ENCODE measurements at places on chromosomes 2 and 18. TPM values are rescaled to one million over a fixed set of nuclear protein-coding genes. Genes with fewer than 3 reads are reported as not detected.
A peak's percentile ranks its signal among the peaks of the same experiment; 100 is the strongest.

DNA sequence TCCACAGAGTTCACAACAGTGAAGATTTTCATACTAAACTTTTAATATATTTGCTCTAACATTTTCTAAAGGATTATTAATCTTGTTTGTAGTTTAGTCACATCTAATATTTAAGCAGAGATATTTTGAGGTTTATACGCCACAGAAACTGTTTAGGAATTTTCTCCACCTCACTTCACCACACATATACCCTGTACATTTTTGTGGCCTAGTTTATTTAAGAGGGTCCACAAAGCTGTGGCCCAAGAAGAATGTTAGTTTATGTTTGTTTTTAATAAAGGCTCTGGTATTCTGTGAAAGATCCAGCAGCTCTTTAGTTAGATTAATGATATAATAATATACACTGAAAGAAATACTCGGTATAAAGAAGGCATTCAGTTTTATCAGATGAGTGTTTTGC is 132.7 kb upstream of the TTC27 start:
- peaks cover 32% of the 10 kb centered on the region for H3K36me3 ChIP-seq
- H3K27me3 ChIP-seq: no peaks in the 10 kb centered on the region
- peaks cover 5% of the 10 kb centered on the region for H3K4me1 ChIP-seq
- peak; percentile 65 for DNase-seq
- H3K27ac ChIP-seq: peak overlapping the region; percentile 2
- H3K4me3 ChIP-seq: no peak overlapping the region

NT5C1B gene
- not detected for total RNA-seq

DNA sequence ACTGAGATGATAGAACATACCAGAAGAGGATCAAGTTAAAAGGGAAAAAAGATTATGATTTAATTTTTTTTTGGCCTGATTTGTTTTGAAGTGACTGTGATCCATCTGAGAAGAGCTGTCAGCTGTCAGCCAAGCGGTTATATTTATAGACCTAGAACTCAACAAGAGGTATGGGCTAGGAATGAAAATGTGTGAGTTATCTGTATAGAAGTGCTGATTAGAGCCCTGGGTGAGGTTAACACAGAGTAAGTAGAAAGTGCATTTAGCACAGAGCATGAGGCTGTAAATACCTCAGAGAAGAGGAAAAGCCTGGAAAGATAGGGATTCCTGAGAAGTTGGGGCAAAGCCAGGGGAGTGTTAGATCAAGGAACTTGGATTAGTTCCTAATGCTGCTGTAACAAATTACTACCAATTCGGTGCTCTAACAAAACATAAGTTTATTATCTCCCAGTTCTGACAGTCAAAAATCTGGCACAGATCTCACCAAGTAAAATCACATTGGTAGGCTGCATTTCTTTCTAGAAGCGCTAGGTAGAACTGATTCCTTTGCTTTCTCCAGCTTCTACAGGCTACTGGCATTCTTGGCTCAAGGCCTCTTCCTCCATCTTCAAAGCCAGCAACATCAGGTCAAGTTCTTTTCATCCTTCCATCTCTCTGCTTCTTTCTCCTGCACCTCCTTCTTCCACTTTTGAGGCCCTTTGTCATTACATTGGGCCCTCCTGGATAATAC is 197.4 kb upstream of the SPHKAP start:
- DNase-seq: no peak
- H3K27ac ChIP-seq: no peak overlapping the region

FAP gene
- total RNA-seq: 1.3 TPM

PLCL1 gene
- total RNA-seq: 0.84 TPM

CNGA3 gene
- not detected for total RNA-seq

SPATS2L gene
- 192 TPM for total RNA-seq

SULT1C4 gene
- 1.8 TPM for total RNA-seq

DNA sequence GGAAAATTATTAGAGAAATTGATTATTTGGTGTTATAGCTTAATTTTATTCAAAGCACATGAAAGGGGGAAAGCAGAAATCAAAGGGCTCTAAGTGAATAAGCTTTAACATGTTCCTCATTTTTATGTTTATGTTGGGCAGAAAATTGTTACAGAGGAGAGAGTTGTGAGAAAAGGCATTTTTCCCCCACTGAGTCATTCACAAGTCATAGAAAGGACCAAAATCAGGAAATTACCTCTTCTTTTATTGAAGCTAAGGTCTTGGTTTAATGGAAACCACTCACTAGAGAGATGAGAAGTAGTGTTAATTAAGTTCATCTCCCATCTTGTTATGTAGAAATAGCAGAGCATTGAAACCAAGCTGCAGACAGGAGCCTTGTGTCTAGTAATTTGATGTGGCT is 175.3 kb upstream of the THUMPD2 start:
- no peak overlapping the region for H3K27ac ChIP-seq
- no peaks in the 10 kb centered on the region for H3K27me3 ChIP-seq
- DNase-seq: peak; percentile 65
- no peaks in the 10 kb centered on the region for H3K36me3 ChIP-seq
- H3K4me1 ChIP-seq: peaks cover 3% of the 10 kb centered on the region

NMUR1 gene
- not detected for total RNA-seq

DNA sequence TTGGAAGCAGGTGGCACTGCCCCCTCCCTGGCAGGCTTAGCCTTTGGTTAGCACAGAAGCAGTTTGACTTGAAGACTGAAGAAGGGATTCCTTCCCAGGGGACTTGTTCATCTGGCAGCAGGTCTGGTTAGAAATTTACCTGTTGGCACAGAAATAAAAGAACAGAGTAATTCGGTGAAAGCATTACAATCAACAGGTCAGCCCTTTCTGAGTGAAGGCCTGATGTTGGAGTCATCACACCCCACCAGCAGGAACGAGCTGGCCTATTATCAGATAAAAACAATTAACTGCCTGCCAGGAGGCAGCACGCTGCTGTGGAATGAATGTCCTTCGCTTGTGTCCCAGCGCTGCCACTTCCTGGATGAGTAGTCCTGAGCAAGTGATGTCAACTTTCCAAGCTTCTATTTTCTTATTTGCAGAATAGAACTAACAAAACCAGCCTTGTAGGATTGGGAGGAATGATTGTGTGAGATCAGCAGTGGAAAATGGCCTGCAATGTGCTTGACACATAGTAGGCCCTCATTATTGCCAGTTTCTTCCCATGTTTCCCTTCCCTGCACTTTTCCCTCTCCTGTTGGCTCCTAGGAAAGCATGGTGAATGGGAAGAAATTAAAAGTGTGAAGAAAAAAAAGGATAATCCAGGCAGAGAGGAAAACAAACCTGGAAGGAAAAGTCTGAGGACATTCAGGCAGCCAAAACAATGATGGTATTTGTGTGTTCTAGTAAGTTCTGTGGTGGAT is 29.0 kb downstream of the LGALSL start:
- H3K36me3 ChIP-seq: no peaks in the 10 kb centered on the region
- no peak overlapping the region for H3K27ac ChIP-seq
- H3K27me3 ChIP-seq: peaks cover 47% of the 10 kb centered on the region
- no peak overlapping the region for H3K4me3 ChIP-seq

DNA sequence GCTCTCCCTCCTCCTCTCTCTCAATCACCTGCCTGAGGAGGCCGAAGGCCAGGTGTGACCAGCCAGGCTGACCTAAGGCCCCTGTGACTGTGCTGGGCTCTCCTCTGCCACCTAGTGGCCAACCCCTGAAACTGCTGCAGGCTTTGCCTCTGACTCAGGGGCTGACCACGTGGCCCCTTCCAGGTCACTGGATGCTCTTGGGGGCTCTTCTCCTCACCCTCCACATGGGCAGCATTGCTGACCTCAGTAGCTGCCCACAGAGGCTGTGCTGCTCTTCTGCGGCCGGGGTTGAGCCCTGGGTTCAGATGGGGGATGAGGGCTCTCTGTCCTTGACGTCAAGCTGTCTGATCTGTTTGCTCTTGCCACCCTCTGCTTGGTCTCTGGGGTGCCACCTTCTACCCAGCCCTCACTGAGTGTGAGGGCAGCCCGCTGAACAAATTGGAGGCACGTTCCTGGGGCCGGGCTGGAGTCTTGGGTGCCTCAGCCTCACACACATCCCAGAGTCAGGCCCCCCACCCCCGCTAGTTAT is 122.7 kb downstream of the TWIST2 start:
- no peak overlapping the region for H3K4me3 ChIP-seq
- no peaks in the 10 kb centered on the region for H3K36me3 ChIP-seq
- H3K4me1 ChIP-seq: peaks cover 24% of the 10 kb centered on the region
- DNase-seq: peak; percentile 26

DNA sequence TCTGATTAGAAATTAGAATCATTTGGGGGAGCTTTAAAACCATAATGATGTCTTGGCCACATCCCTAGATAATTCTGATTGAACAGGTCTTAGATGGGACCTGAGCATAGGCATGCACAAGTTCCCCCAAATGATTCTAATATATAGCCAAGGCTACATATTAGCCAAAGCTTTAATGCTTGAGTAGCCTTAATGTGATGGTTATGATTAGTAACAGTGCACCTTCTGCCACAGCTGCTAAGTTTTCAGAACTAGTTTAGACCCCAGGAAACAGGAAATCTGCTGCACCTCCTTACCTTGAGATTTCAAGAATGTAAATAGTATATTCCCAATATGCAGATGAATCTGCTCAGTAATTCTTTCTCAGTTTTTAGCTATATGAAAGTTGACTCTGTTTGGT is 119.8 kb downstream of the PTPN4 start:
- no peak overlapping the region for H3K4me3 ChIP-seq
- no peaks in the 10 kb centered on the region for H3K27me3 ChIP-seq
- no peak for DNase-seq
- H3K4me1 ChIP-seq: no peaks in the 10 kb centered on the region
- H3K27ac ChIP-seq: no peak overlapping the region

GRCh38 chr2:25620711-25621110 is 52.7 kb downstream of the DTNB start:
- peaks cover 13% of the 10 kb centered on the region for H3K4me1 ChIP-seq
- no peak for DNase-seq

DNA sequence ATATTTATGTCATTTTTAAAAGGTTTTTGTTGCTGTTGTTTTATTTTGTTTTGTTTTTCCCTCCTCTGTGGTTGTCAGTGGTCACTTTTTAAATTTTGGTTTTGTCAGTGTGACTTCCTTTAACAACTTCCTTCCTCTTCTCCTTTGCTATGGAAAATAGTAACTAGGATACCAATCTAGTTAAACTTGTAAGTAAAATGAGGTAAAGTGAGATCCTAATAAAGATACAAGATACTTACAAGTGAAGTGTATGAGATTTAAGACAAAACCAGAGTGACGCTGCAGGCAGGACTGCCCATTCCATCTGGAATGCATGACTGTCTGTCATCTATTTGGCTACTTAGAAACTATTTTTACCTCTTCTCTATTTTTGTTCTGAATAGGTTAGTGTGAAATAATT is 30.6 kb upstream of the CREB1 start:
- H3K4me1 ChIP-seq: peaks cover 14% of the 10 kb centered on the region
- H3K27ac ChIP-seq: no peak overlapping the region
- DNase-seq: no peak
- no peaks in the 10 kb centered on the region for H3K36me3 ChIP-seq

DNA sequence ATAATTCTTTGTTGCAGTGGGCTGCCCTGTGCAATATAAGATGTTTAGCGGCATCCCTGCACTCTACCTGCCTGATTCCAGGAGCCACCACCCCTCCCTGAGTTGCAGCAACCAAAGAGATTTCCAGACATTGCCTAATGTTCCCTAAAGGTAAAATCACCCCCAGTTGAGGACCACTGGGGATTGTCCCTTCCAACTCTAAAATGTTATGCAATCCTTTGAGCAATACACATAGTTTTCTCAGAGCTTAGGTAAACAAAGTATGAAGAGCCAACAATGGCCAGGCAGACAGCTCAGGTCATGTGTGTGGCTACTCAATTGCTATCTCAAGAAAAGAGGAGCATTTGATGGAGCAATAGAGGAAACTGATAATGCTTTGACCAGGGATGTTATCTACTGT is 87.0 kb downstream of the XDH start:
- no peak for DNase-seq
- H3K4me3 ChIP-seq: no peak overlapping the region
- H3K36me3 ChIP-seq: no peaks in the 10 kb centered on the region
- H3K27me3 ChIP-seq: no peaks in the 10 kb centered on the region

GRCh38 chr18:79955302-79956075 is 4.0 kb upstream of the SLC66A2 start:
- DNase-seq: no peak
- no peak overlapping the region for H3K4me3 ChIP-seq
- H3K27ac ChIP-seq: no peak overlapping the region
- peaks cover 10% of the 10 kb centered on the region for H3K4me1 ChIP-seq

COL6A3 gene
- total RNA-seq: 200 TPM

PKDCC gene
- 6.9 TPM for total RNA-seq

DNA sequence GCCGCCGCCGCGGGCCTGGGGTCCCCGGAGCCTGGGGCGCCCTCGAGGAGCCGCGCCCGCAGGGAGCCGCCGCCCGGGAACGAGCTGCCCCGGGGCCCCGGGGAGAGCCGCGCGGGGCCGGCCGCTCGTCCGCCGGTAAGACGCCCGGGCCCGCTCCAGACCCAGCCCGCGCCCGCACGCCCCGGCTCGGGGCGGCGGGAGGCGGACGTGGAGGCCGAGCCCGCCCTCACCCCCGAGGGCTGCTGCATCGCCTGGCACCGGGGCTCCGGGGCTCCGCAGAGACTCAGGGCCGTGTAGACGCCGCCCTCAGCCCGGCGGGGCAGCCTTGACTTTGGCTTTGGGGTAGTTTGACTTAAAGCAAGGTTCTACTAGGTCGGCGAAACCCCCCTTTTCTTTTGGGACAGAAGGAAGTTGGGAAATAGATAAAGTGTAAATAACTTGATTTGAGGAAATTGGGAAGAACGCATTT is 335 bp downstream of the ERFE start:
- peak overlapping the region; percentile 51 for H3K4me3 ChIP-seq
- H3K27me3 ChIP-seq: no peaks in the 10 kb centered on the region
- no peak overlapping the region for H3K27ac ChIP-seq
- H3K36me3 ChIP-seq: no peaks in the 10 kb centered on the region
- peaks cover 24% of the 10 kb centered on the region for H3K4me1 ChIP-seq

GRCh38 chr2:68135448-68136320 is 22.0 kb upstream of the PNO1 start:
- no peak overlapping the region for H3K27ac ChIP-seq
- H3K4me3 ChIP-seq: no peak overlapping the region
- peaks cover 3% of the 10 kb centered on the region for H3K36me3 ChIP-seq
- no peak for DNase-seq
- H3K4me1 ChIP-seq: no peaks in the 10 kb centered on the region

STPG4 gene
- total RNA-seq: 0.64 TPM

DNA sequence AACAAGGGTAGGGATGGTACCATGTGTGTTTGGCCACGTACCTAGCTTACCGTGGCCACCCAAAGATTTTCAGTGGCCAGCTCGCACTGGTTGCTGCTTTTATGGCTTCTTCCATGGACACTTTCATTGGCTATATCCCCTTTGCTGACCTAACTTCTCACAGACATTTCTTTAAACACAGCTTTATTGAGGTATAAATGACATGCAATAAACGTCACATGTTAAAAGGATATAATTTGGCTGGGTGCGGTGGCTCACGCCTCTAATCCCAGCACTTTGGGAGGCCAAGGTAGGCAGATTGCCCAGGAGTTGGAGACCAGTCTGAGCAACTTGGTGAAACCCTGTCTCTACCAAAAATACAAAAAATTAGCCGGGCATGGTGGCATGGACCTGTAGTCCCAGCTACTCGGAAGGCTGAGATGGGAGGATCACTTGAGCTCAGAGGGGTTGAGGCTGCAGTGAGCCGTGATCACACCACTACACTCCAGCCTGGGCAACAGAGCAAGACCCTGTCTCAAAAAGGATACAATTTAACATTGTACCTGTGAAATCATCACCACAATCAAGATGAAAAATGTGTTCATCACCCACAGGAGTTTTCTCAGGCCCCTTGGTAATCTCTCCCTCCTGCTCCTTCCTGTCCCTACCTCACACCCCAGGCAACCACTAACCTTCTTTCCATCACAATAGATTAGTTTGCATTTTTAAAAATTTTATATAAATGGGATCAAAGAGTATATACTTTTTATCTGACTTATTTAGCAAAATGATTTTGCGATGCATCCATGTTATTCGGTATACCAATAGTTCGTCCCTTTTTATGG is 127.8 kb upstream of the PPP1CB start:
- H3K27ac ChIP-seq: no peak overlapping the region
- H3K4me1 ChIP-seq: peaks cover 42% of the 10 kb centered on the region
- H3K4me3 ChIP-seq: no peak overlapping the region

Data from astrocyte (in vitro differentiated cells and primary cell).